ENCODE measurements at places on chromosomes 2 and 18. TPM values are rescaled to one million over a fixed set of nuclear protein-coding genes. Genes with fewer than 3 reads are reported as not detected.
A peak's percentile ranks its signal among the peaks of the same experiment; 100 is the strongest.

REG1B gene
- not detected for total RNA-seq

GRCh38 chr2:10490806-10491291 is 42.7 kb upstream of the ODC1 start:
- DNase-seq = no peak

DNA sequence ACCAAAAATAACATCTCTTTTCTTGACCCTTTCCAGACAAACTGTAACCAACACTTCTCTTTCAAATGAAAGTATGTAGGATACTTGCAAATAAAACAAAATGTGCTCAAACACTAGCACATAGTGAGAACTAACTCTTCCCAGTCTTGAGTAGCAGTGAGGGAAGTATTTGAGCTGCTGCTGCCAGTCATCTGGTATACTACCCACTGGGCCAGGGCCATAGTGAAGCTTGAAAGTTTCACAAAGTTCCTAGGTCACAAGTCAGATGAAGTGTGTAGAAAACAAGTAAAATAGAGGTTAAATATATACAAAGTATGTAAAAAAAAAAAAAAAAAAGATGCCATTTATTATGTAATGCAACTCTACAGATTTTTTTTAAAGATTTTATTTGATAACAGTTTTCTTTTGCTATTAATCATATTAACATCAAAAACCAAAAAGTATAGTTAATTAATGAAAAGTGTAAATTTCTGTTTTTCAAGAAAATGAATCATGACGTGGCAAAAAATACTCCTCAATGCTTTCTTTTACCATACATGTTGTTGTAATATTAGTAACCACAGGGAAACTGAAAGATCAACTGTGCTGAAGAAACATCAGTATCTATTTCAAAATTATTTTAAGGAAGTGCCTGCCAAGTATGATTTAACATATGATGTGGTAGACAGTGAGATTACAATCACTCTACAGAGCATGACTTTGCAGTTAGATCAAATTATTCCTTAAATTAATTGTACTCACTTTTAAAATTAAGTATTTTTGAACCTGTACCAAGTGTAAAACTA is 21.6 kb upstream of the TRIB2 start:
- DNase-seq = no peak

OTOS gene
- total RNA-seq = not detected

NT5C1B gene
- total RNA-seq = not detected

GRCh38 chr18:261398-262073 is 6.3 kb downstream of the THOC1 start:
- DNase-seq = peak; percentile 15

DNA sequence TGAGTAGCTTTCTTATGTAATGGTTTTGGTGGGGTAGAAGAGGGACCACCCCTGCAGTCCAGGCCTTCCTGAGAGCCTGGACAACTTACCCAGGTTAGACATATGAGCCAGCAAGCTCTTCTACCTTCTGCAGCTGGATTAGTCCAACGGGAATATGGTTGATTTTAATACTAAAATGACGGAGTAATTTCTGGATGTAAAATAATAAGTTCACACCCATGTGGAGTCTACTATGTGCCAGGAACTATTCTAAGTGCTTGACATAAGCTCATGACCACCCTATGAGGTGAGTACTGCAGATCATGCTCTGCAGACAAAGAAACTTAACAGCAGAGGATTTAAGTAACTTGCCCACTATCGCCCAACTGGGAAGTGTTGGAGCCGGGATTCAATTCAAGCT is 45.5 kb downstream of the DPP4 start:
- no peak for DNase-seq
